ENCODE measurements at places on chromosomes 11 and 22.

GRCh38 chr11:2113776-2114175 lies 25.4 kb downstream of the IGF2 start:
- DNase-seq = no peak

DNA sequence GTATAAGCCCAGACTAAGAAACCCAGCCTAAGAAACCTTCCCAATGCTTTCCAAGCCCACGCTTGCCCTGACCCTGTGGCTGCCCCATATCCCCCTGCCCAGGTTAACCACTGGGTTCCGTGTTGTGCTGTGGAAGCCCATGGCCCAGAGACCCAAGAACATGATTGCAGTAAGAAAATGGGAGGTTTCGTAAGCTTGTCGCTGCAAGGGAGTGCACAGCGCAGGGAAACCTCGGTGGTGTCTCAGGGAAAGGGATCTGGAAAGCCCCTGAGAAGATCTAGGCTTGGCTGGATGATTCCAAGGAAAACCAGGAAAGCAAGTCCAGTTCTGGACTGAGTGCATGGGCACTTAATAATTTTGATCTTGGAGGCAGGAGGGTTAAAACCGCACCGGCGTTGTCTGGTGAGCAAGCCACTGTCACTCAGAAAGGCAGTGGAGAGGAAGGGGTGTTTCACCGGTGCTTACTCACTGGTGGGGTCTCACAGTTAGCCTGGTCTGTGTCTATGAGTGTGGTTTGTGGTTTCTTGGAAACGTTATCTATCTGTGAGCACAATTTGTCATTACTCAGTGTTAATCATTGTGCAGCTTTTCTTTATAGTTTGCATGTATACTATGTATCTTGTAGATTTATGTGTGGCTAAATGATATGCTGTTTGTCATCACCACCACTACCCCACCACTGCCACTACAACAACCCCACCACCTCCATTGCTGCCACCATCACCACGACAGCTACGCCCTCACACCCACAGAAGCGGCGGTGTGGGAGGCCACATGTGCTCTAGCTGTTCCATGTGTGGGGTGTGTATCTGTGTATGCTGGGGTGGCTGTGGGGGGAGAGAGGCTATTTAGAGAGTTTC lies 53.3 kb upstream of the PRDM11 start:
- DNase-seq = no peak

DNA sequence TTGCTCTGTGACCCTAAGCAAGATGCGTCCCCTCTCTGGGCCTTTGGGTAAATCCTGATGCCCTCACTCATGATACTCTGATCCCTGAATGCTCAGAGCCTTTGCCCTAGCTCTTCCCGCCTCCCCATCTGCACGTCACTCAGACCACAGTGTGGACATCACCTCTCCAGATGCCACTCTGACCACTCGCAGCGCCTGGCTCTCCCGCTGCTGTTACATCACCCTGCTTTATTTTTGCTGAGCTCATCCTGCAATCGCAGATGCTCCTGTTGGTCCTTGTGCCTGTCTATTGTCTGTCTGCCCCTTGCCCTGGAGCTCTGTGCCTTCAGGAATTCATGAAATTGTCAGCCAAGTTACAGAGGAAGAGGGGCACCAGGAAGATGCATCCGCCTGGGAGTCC lies 5.5 kb downstream of the OSM start:
- DNase-seq = no peak

DNA sequence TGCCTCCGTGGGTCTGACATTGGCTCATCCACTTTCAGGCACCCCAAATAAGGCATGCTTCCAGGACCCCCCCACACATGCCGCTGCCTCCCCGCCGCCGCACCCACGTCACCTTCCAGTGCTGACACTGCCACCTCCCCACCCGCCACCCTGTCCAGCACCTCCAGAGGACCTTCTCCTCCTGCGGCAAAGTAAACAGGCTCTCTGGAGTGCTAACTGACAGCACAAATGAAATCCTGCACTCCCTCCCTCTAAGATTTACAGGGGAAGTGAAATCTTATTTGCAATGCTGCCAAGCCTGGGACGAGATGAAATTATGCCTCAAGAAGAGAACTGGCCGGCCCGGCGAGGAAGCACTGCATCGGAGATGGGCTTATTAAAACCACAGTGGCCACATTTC lies 35.3 kb downstream of the MACROD1 start:
- DNase-seq = no peak

GRCh38 chr22:26656891-26657851 lies at the start of gene MIAT:
MIAT (plus strand) TSS chr22:26657588.
- DNase-seq = no peak

DNA sequence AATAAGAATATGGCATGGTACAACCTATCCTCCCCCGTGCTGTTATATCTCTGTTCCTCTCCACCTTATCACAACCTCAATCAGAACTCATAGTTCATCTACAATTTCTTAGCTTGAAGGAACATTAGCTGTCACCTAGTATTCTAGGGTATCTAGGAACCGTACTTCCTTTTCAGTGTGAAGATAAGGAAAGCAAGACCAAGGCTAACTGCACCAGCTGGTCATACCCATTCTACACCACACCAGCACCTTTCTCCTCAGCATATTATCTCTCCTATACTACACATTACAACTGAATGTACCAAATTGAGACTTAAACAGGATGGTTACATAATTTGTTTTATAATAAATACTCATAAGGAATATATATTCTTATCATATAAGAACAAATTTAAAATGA lies 73.1 kb downstream of the ARHGAP32 start:
- no peak for DNase-seq

DNA sequence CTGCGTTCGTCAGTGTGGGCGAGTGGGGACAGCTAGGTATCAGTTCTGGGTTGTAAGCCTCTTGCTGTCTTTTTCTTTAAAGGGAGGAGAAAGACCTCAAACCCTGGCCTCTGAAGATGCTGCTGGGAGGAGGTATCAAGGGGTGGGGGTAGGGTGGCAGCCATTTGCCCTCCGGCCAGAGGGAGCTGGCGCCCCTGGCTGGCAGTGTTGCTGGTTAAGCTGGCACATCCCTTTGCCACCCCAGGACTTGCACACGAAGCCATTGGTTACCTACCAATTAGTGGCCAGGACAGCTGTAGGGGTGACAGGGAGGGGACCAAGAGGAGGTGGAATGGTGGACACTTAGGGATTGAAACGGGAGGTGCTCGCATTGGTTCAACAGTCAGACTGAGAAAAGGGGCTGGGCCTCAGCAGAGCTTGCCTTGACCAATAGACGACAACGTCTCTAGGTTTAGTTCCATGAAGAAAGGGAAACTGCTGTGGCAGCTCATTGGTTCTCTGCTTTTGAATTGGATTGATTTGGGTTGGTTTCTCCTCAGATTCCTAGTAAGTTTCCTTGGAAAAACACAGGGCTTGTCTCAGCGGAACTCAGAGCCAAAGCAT lies 77.9 kb downstream of the ST3GAL4 start:
- DNase-seq = no peak

DNA sequence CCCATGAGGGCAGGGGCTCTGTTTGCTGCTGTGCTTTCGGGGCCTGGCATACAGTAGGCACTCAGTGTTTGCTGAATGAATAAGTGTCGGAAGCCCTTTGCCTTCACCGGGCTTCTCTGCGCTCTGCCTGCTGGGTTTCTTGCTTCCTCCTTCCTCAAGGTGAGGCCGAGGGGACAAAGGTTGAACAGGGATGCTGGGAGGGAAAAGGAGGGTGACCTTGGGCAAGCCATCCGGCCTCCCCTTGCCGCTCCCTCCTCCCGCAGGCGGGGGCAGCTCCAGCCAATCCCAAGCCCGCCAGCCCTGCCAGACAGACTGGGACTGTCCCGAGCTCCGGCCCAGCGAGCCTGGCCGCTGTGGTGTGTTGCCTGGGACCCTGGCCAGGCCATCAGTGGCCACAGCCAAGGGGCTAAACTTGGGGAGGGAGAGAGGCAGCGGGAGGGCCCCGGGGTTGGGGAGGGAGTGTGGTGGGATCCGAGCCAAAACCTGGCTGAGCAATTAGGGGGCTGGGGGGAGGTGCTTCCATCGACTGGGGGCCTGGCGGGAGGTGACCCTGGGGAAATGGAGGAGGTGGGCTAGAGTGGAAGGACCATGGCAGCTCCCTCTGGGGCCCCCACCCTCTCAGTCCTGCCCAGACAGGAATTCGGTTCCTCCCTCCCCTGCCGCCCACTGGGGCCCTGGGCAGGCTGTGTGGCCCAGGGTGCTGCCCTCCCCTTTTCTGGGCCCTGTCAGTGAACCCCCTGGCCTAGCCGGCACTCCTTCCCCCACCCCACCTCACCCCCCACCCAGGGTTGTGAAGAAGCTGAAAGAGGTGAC lies 3.4 kb upstream of the RCOR2 start:
- DNase-seq = no peak

DNA sequence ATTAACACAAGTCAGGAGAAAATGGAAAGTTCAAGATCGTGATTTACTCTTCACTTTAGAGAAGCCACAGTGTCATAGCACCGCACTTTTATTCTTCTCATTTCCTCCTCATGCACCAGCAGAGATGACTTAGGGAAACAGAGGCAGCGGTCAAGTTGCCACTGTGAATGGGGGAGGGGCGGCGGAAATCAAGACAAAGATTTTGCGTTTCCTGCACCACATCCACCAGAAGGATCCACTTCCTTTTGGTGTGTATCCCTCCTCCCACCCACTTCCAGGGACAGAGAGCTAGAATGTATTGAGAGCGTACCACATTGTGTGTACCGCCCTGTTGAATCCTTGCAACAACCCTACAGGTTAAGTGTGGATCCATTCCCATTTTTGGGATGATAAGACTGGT lies 21.8 kb downstream of the TSPAN18 start:
- no peak for DNase-seq

DNA sequence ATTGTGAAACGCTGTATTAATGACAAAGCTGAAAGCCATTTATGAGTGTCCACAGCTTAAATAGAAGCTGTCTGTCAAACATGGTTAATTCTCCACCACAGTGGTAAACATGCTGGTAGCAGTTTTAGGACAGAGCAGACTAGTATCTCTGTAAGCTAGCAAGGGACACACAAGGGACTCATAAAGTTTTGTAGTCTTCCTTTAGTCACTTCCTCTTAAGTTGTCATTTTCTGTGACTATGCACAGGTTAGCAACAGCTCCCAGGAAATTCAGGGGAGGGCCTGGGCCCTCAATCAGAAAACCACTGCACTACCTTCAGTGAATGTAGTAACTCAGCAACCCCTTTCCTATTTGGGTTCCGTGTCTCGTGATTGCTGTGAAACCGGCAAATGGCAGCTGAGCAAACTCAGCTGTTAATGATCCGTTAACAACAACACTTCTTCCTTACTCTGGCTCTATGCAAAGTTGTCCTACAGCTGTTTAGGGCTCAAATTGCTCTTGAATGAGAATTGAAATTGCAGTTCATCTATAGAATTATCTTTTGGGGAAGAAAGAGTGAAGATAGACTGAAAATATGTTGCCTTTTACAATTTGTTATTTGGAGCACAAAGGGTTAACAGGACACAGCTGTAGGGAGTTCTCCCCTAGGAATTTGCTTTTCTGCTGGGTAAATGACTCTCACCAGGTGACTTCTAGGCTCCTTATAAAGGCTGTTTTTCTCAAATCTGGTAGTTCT lies at the start of gene MMP26:
TSS of gene MMP26 (plus strand) at position 731 of the 736 bp plus-strand sequence.
- DNase-seq = peak; percentile 11

- DNase-seq = no peak
Observed at GRCh38 chr22:17373855-17374254, 4.6 kb downstream of the CECR2 start.

DNA sequence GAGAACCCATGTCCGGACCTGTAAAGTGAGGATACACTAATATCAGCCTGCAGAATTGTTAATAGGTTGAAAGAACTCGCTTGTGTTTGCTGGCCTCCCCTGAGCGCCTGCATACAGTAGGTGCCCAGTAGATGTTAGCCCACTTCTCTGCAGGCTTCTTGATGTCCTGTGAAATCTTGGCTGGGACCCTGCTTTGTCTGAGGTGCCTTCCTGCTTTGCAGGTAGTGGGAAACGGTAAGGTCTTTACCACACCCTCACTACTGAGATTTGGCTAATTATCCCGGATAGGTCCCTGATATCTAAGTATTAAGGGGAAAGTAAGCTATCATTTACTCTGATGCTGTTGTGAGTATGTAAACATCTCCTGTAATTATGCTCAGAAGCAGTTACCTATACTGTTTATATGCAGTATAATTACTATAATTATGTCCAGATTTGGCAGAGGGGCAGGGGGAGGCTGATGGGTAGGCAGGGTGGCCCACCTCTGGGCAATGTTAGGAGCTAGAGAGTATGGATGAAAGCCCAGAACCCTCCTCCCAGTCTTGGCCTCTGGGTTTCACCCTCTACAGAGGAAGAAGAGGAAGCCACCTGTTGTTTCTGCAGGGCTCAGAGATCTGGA lies 1.2 kb upstream of the ARRB1 start:
- no peak for DNase-seq

GRCh38 chr11:128536506-128536905 lies 50.9 kb downstream of the ETS1 start:
- DNase-seq = no peak

- DNase-seq = no peak
Observed at GRCh38 chr11:36230779-36231699, 58.2 kb downstream of the COMMD9 start.

GRCh38 chr22:46854125-46854870 lies 91.8 kb downstream of the TBC1D22A start:
- DNase-seq = no peak

DNA sequence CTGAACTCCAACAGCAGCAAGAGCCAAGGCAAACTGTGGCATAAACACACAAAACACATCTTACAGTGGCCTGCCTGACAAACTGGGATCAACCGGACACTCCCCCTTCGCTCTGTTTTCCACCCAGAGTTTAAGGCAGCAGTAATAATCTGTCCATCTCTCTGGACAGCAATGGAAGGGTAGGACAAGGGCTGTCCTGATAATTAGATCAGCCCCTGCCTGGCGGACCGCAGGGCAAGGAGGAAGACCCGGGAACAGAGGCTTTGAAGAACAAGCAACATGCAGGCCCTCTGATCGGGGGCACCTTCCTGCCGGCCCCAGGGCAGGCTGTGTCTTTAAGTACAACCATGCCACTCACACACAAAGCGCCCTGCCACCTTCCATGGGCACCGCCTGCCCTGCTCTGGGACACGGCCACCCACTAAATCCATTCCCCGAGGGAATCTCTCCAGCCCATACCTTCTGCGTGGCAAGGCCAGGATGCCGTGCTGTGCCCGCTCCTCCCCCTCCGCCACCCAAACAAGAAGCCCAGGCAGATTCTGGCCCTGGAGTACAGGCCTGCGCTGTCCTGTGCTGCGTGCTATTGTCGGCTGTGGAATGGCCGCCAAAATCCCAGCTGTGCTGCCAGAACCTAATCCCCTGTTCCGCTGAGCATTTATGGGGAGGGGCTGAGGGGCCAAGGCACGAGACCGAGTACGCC lies 38.8 kb downstream of the NUMA1 start:
- no peak for DNase-seq

Measured in iPS DF 6.9 (cell line).